ENCODE measurements at places on chromosomes 3 and 15.

DNA sequence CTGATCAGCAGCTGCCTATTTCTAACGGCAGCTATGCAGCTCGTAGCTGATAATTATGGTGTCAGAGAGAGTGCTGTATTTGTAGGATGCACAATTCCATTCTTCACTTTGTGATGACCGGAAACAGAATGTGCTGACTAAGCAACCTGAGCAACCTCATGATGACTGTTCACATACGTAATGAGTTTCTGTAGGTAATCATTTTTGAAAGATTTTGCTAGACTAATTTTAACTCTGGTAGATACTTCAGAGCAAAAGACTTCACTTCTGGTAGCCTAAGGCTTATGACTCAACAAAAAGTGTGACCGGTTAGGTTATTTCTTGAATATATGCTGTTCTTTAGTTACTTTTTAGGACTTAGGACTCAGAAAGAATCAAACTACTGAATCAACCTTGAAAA lies 567.7 kb downstream of the NAALADL2 start:
- no peak for DNase-seq

GRCh38 chr3:148998715-148999423 lies 7.5 kb downstream of the GYG1 start:
- DNase-seq: no peak

GRCh38 chr3:25372167-25372566 lies 55.9 kb upstream of the RARB start:
- DNase-seq: no peak

GRCh38 chr3:23785882-23786281 lies 19.9 kb upstream of the UBE2E1 start:
- no peak for DNase-seq

DNA sequence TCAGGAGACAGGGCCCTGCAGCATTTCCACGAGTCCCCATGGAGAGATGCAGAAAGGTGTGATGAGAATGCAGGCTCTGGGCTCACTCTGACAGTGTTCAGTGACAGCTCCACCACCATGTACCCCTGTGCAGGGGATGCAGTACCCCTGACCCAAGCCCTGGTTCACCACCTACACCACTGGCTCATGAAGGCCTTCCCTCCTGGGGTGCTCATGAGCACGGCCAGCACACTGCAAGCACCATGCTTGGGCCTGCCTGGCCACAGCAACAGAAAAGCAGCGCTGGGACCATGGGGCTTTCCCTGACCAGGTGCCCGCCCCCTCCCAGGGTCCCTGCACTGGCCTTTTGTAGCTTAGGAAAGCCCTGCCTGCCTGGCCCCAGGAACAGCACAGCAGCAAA lies 6.2 kb downstream of the CXCR6 start:
- DNase-seq: no peak

DNA sequence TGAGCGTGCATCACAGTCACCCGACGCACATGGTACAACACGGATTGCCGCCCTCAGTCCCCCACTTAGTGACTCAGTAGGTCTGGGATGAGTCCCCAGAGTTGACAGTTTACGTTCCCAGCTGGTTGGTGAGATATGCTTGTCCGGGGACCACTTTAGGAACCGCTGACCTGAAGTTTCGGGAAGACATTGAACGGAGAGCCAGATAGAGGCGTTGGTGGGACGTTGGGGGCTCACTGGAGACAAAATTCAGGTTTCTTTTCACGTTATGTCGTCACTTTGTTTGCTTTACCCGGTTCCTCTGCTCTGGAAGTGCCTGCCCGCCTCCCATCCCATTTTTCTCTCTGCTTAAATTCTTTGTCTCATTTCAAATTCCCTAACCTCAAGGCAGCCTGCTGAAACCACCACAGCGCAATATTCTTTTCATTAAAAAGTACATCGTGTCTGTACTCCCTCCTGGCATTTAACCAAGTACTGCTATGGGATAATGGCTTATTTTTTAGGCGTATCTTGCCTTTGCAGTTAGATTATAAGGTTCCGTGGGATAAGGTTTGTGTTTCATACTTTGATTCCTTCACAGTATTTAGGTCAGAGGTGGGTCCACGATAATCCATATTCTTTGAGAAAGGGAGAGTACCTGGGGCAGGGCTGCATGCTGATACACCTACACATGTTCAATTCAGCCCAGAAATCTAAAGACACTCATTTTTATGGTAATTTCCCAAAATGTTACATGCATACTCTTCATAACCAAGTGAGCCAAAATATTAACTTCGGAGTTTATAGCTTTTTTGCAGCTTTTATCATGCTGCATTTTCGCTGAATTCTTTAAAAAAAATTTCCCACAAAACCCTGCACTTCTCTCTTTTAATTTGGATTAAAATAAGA lies 921 bp downstream of the LMLN start:
- no peak for DNase-seq

- no peak for DNase-seq
Measured at GRCh38 chr15:51191766-51192165, 97.1 kb upstream of the TNFAIP8L3 start.

DNA sequence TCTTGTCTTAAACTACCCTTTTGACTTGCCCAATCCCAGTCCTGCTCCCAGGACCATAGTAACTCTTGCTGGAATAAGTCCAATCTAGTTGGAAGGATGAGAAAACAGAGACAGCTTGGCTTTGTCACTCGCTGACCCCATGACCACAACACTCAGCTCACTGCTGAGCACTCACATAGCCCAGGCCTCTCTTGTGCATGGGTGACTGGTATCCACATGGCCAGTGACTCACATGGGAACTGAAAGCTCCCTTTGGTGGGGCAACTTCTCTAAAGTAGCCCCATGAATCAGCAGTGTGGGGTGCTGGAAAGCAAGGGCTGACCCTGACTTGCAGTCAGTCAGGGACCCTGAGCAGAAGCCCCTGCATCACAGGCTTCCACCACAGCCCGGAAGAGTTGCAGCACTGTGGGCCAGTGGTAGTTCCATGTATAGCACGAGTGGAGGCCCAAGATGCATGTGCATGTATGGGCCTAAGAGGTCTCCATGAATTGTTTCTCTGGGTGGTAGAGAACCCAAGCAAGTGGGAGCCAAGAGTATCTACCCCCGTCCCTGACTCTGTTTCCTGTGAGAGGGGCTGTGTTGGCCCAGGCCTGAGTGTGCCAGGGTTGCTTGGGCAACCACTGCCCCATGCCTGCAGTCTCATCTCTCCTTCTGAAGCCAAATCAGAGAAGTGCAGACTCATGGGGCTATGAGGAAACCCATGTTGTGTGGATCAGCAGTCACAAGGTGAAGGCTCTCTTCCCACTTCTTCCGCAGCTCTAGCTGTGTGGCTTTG lies 62.1 kb upstream of the XCR1 start:
- no peak for DNase-seq

DNA sequence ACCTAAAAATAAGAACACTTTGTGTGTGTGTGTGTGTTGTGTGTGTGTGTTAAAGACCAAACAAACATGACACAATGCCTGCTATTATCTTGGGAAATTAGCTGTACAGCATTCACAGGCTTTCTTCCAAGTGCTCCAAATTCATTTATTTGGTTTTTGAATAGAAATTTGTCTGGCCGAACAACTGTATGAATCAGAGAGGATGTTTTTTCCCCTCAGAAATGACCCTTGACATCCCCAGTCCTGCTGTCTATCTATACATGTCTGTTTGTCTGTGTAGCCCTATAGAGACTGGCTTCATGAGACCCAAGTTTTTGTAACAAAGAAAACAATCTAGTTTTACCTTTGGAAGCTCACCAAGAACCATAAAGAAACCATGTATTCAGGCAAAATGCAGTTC lies 549.8 kb downstream of the NSUN3 start:
- no peak for DNase-seq

DNA sequence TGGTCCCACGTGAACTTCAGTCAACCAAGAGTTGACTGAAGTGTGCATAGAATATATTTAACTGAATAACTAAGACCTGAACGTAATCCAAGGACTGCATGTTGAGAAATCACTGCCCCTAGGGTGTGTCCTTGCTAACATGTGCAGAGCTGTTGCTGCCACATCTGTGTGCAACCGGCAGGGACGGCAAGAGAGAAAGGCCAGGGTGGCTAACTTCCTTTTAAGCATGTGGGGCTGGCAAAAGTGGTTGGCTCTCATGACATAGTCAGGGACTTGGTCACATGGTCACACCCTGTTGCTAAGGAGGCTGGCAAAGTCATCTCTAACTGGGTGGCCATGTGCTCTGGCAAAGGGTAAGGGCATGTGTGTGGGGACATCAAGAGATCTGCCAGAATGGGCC lies 52.4 kb downstream of the GASK1A start:
- DNase-seq: no peak

GRCh38 chr3:48990636-48991469 lies 812 bp downstream of the P4HTM start:
- DNase-seq: no peak

DNA sequence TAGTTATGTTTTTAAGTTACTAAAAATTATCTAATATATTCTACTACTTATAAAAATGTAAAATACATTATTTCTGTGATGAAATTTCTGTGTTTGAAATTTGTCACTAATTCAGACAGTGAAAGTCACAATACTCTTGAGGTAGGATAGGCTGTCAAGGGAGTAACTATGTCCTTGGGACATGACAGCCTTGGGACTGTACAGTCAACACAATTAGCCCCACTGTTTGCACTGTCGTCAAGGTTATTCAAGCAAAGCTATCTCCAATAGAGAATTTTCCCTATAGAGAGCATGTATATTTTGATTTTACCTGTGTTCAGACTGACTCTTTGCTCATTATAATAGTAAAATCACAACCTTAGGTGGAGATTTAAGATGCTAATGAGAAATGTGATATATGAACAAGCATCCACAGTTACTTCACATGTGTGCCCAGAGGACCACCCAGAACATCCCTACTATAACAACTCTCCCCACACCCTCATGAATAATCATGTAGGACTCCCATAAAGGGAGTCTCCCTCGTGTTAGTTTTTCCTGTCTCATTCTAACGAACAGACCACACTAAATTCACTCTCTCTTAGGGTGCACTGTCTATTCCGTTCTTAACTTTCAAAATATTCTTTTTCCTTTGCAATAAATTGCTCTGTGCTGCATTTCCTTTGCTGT lies 1476.3 kb upstream of the CADM2 start:
- DNase-seq: no peak

DNA sequence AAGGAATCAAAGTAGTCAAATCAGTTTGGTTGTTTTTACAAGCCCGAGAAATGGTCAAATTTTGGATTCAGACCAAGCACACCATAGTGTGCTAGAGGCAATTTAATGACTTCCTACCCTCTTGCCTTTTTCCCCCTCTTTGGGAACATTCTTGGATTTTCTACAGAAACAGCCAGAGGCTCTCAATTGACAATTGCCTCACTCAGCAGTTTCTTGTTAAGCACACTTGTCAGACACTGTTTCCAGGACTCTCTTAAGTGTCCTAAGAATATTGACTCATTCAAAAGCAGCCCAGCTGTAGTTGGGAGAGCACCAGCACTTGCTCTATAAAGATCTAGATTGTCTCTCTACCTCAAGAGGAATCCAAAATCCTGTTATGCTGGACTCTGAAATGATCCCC lies 1.5 kb upstream of the SLC35G2 start:
- DNase-seq: no peak

DNA sequence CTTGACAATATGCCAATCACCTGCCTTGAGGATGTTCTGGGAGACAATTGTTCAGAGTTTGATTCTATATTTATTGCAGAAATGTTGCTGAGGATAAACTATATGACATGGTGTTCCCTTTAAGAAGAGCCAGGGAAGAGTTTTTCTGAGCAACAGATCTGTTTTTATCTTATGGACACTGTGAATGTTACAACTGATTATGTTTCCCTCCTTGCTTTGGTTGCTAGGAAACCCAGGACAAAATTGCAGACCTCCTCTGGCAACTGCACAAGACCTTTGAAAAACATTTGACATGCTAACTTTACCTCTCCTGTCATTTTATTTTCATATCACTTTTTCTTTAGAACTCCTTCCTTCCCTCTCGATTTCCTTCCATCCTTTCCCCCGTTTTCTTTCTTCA lies 8.2 kb upstream of the TM6SF1 start:
- DNase-seq: no peak

DNA sequence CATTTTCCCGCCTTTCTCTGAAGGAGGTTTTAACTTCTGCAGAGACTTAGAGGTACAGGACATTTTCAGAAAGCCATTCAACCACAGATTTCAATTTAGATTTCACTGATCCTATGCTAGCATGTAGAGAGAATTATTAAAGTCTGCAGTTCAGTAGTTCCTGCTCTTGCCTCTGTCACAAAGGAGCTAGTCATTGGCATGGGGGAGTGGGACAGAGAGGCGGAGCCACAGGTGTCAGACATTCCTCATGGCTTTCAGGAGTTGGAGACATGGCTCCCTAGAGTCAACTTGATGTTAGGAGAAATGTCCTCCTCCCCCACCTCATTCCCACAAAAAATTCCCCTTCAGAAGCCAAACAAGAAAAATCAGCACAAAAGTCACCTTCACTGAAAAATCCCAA lies 66.0 kb upstream of the SIAH2 start:
- no peak for DNase-seq

GRCh38 chr3:189947068-189947467 lies 173.6 kb downstream of the P3H2 start:
- no peak for DNase-seq

Measured in stimulated activated CD8-positive, alpha-beta memory T cell treated with anti-CD3 and anti-CD28 coated beads, Interleukin-2, amount 100 ng/mL, for 1 hour (primary cell).